Heart right ventricle (tissue), 16 donors: ENCODE measurements at places on chromosomes 2 and 18. TPM values are rescaled to one million over a fixed set of nuclear protein-coding genes. Genes with fewer than 3 reads are reported as not detected.

Gene TUBA3E
- 286 TPM for polyA plus RNA-seq

Gene NEU4
- 0.22 TPM for polyA plus RNA-seq

GRCh38 chr2:119111115-119111975 lies 47.2 kb downstream of the C1QL2 start:
- DNase-seq: no peak

GRCh38 chr2:99864561-99865553 lies 277.5 kb downstream of the AFF3 start:
- DNase-seq: no peak

DNA sequence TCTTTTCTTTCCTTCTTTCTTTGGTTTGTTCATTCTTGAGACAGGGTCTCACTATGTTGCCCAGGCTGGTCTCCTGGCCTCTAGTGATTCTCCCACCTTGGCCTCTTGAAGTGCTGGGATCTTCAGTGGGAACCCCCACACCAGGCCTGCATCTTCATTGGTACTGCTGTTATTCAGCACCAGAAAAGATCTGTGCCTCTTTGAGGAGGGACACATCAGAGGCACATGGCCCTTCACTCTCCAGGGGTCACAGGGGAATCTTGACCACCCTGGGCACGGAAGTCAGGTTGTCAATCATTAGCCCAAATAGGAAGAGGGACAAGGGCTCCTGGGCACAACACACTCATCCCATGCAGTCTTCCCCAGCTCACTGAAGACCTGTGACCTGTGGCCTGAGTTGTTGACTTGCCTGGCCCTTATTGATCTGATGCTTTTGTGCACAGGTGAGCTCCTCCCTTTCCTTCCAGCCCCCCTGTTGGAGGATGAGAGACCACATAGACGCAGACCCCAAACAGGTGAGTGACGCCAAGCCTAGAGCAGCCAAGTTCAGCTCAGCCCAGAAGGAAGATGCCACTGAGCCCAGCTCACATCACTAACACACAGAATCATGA lies 33.0 kb upstream of the ODC1 start:
- DNase-seq: no peak
